ENCODE measurements at places on chromosomes 16 and 17. TPM values are rescaled to one million over a fixed set of nuclear protein-coding genes. Genes with fewer than 3 reads are reported as not detected.

DLX4 gene
- total RNA-seq = 1.6 TPM

LYRM9 gene
- total RNA-seq = 3.3 TPM

MATCAP1 gene
- total RNA-seq = 4.5 TPM

PPL gene
- 0.10 TPM for total RNA-seq

WSCD1 gene
- total RNA-seq = 0.50 TPM

COA3 gene
- 139 TPM for total RNA-seq

CFAP97D1 gene
- not detected for total RNA-seq

MT1F gene
- total RNA-seq = 0.14 TPM

KRT25 gene
- total RNA-seq = not detected

G6PC1 gene
- total RNA-seq = not detected

GRCh38 chr17:59093702-59094231 is 12.9 kb downstream of the TRIM37 start:
- DNase-seq = peak; percentile 87

- peak; percentile 71 for DNase-seq
These were observed 19.3 kb upstream of the NXPH3 start for GRCh38 chr17:49556223-49556943.

GRCh38 chr17:50976951-50977472 is 110.9 kb upstream of the TOB1 start:
- DNase-seq = no peak

GRCh38 chr16:68427649-68428303 is 20.5 kb downstream of the SMPD3 start:
- DNase-seq = no peak

DNA sequence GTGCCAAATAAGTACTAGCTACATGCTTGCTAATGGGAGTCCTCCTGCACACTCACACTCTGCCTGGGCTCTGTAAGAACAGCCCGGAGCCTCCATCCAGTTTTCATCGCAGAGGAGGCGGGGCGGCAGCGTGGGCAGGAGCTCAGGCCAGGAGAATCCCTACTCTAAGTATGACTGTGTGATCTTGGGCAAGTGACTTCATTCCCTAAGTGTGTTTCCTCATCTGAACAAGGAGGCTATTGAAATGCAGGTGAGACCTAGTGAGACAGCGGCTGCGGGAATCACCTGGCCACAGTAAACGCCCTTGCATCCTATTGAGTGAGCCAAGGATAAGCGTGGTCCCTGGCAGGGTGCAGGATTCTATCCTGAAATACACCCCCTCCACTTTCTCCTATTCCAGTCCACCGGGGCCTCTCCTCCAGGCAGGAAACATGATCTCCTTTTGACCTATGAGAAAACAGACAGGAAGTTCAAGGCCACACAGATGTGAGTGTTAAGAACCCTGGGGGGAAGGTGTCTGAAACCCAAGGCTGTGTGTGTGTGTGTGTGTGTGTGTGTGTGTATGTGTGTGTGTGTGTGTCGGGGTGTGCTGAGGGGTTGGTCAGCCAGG is 5.2 kb upstream of the RAI1 start:
- DNase-seq = peak; percentile 75

DNA sequence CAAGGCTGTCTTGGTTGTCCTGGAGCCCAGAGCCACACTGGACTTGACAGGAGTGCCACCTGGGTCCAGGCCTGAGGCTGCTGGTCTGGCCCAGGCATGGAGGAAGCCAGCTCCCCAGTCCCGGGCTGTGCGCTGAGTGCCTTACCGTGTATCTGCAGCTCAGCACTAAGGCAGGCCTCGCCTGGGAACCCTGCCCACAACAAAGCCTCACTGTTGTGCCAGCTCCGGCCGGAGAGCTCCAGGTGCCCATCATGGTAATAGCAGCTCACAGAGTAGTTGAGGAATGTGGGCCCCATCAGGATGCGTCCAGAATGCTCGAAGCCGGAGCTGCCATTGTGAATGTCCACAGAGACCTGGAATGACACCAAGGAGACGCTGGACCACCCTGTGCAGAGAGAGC is 72.2 kb downstream of the RMI2 start:
- no peak for DNase-seq

GRCh38 chr16:50581845-50582244 is 33.6 kb downstream of the NKD1 start:
- DNase-seq = no peak

DNA sequence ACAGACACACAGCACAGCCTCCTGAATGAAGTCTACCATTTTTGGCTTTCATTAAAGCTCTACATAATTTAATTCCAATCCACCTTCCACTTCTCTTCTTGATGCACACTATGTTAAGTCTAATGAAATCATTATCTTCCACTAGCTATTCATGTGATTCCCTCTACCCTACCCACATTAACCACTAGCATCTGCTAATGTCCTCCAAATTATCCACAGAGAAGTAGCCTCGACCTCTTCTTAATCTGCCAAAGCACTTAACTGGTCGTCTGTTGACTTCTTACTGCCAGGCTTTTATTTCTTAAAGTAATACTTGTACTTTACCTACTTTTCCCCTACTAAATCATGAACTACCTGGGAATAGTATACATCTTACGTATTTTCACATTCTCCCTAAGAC is 91.8 kb downstream of the NCOR1 start:
- DNase-seq = no peak

- DNase-seq = no peak
These were observed 37.2 kb upstream of the CCNF start for GRCh38 chr16:2392025-2392424.

DNA sequence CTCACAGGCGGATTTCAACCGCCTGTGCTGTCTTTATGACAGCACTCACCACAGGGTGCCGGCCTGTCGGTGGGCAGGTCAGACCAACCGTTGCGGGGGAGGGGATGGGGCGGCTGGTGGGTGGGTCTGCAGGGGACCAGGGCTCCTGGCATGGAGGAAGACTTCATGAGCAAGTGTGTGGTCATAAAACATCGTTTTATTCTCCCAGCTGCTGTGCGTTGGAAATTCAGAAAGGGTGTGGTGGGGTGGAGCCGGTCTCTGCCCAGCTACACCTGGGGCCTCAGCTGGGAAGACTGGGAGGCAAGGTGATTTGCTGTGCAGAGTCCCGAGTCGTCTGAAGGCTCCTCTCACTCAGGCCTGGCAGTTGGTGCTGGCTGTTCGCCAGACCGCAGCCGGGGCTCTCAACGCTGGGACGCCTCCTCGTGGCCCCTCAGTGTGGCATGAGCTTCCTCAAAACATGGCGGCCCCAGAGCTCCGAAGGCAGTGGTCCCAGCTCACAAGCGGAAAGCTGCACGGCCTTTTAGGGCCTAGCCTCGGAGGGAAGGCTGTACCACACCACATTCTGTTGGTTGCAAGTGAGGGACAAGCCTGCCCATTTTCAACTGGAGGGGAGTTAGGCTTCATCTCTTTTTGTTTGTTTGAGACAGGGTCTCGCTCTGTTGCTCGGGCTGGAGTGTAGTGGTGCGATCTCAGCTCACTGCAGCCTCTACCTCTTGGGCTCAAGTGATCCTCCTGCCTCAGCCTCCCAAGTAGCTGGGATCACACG is 45.8 kb upstream of the GSE1 start:
- DNase-seq = no peak

DNA sequence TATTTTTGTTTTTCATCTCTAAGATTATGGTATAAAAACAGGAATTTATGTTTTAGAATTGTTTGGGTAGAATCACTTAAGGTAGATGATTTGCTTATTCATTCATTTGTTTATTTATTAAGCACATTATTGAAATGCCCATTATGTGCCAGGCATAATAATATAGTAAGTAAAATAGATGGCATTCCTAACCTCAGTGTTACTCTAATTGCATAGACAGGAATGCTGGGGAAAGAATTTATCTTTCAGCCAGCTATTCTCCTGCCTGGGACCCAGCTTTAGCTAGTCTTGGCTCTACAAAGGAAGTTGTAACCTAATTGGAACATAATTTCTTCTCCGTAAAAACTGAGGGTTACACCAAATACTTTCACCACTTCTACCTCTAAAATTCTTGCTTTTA is 44.6 kb downstream of the NFAT5 start:
- DNase-seq = no peak

- DNase-seq = peak; percentile 74
These were observed 86.5 kb upstream of the LHX1 start for GRCh38 chr17:36850790-36851189.

- DNase-seq = no peak
These were observed 6.2 kb upstream of the C1QTNF1 start for GRCh38 chr17:79017546-79018369.

- no peak for DNase-seq
These were observed 37.1 kb downstream of the MPRIP start for GRCh38 chr17:17079336-17079735.

GRCh38 chr17:37490638-37491614 is 1.2 kb downstream of the DUSP14 start:
- DNase-seq = peak; percentile 82

DNA sequence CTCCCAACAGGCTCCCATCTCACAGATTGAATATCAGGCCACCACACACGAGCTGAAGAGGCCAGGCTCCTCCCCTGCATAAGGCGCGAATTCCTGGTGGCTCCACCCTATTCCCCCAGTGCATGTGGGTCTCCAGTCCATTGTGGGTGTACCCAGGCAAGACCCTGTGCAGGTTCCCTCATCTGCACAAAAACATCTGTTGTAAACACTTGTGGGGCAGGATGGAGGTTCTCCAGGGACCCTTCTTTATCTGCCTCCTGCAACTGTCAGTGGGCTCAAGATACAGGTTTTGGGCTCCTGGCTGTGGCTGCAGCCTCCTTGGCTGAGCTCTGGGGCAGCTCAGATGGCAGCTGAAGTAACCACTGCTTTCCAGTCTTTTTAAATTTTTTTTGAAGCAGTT is 17.6 kb upstream of the LGALS9 start:
- no peak for DNase-seq

DNA sequence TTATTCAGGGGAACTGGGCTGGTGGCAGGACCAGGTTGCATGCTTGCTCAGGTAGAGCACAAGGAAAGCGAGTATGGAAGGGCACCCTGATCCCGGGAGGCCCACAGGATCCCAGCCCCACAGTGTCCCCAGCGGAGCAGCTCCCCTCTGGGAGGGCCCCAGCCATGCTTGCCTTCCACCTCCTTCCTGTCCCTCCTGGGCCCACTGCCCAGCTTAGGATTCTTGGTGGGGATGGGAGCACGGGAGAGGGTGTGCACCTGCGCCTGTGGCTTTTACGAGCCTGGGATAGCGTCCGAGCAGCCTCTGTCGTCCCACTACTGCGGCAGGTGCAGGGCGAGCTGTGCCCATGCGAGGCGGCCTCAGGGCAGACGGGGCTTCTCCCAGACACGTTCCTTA is 114.5 kb downstream of the BANP start:
- no peak for DNase-seq
